ENCODE measurements at places on chromosomes 1 and 21.

- H3K27ac ChIP-seq = no peak overlapping the region
- H3K4me1 ChIP-seq = peaks cover 8% of the 10 kb centered on the region
- no peaks in the 10 kb centered on the region for H3K36me3 ChIP-seq
- H3K27me3 ChIP-seq = peaks cover 3% of the 10 kb centered on the region
These were observed 11.2 kb upstream of the AK2 start for GRCh38 chr1:33047839-33048305.

- H3K27ac ChIP-seq = no peak overlapping the region
- no peaks in the 10 kb centered on the region for H3K36me3 ChIP-seq
- no peaks in the 10 kb centered on the region for H3K4me1 ChIP-seq
- no peak overlapping the region for H3K4me3 ChIP-seq
- DNase-seq = no peak
- no peaks in the 10 kb centered on the region for H3K27me3 ChIP-seq
These were observed 22.2 kb upstream of the ALG14 start for GRCh38 chr1:95094923-95095322.

DNA sequence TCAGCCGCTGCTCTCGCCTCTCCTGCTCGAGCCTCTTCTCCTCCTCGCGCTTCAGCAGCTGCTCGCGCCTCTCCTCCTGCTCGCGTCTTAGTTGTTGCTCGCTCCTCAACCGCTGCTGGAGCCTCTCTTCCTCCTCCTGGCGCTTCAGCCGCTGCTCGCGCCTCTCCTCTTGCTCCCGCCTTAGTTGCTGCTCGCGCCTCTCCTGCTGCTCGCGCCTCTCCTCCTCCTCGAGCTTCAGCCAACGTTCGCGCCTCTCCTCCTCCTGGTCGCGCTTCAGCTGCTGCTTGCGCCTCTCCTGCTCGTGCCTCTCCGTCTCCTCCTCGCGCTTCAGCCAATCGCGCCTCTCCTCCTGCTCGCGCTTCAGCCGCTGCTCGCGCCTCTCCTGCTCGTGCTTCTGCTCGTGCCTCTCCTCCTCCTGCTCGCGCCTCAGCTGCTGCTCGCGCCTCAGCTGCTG, 3.7 kb downstream of the TCHH start:
- H3K4me1 ChIP-seq = no peaks in the 10 kb centered on the region
- H3K36me3 ChIP-seq = peaks cover 4% of the 10 kb centered on the region
- no peak overlapping the region for H3K4me3 ChIP-seq
- DNase-seq = peak; percentile 55

DNA sequence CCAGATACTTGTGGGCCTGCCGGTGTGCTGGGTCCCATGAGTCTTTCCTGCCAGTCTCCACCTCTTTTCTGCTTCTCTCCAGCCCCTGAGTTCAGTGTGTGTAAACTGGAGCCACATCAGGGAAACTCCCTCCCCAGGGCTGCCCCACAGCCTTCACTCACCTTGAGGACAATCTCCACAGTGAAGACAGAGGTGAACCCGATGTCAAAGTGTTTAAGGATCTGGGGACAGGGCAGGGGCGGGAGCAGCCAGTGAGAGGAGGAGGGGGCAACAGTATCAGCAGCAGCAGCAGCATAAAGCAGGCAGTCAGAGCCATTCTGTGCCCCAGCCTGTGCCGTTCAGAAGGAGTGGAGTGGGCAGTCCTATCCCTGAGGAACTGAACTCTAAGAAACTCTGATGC, 43.2 kb downstream of the CACNA1S start:
- no peak overlapping the region for H3K4me3 ChIP-seq
- DNase-seq = no peak
- no peaks in the 10 kb centered on the region for H3K36me3 ChIP-seq
- H3K27me3 ChIP-seq = peaks cover 3% of the 10 kb centered on the region
- H3K4me1 ChIP-seq = no peaks in the 10 kb centered on the region

- no peaks in the 10 kb centered on the region for H3K4me1 ChIP-seq
- H3K27ac ChIP-seq = no peak overlapping the region
- no peak for DNase-seq
These were observed 81.0 kb downstream of the RPS6KC1 start for GRCh38 chr1:213131851-213132655.

GRCh38 chr21:44337941-44338895, 972 bp downstream of the CFAP410 start:
- peaks cover 16% of the 10 kb centered on the region for H3K4me1 ChIP-seq
- H3K36me3 ChIP-seq = no peaks in the 10 kb centered on the region
- H3K27ac ChIP-seq = peak overlapping the region; percentile 58

DNA sequence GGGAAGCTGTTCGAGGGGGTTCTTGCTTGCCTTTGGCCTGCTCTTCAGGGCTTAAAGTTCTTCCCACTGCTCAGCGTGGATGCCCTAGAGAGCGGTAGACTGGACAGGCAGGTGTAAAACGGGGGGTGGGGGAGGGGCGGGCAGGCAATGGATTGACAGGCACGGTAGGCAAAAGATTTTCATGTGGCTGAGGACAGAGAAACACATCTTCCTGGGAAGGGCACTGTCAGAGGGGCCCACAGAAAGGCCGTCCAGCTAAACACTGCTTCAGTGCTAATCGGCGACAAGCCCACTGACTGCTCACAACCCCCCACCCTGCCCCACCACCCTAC, 412 bp downstream of the ABCA4 start:
- no peak for DNase-seq
- no peaks in the 10 kb centered on the region for H3K4me1 ChIP-seq
- H3K4me3 ChIP-seq = no peak overlapping the region
- H3K27ac ChIP-seq = no peak overlapping the region
- no peaks in the 10 kb centered on the region for H3K36me3 ChIP-seq
- H3K27me3 ChIP-seq = peaks cover 8% of the 10 kb centered on the region
